ENCODE measurements at places on chromosomes 12 and 14.

DNA sequence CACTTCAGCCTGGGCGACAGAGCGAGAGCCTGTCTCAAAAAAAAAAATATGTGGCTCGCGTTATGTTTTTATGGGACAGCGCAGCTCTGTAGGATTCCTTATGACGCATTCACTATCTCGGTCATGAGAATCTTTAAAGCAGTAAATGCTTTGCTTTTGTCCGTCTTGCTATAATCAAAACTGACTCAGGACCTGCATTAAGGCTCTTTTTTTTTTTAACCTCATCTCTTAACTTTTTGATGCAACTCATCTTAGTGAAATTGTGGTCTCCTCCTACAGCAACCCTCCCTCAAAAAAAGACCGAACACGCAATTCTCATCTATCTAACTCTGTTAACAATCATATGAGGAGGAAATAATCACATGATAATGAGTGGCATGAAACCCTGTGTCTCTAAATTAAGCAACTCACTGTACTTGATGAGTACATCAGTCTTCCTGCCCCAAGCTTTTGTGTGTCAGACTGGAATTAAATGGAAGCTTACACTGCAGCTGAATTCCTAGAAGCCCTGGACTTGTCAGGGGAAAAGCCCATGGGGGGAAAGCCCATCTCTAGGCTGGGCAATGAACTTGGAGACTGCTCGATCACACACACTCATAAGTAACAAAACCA lies 4.3 kb downstream of the P2RX4 start:
- no peak for DNase-seq

DNA sequence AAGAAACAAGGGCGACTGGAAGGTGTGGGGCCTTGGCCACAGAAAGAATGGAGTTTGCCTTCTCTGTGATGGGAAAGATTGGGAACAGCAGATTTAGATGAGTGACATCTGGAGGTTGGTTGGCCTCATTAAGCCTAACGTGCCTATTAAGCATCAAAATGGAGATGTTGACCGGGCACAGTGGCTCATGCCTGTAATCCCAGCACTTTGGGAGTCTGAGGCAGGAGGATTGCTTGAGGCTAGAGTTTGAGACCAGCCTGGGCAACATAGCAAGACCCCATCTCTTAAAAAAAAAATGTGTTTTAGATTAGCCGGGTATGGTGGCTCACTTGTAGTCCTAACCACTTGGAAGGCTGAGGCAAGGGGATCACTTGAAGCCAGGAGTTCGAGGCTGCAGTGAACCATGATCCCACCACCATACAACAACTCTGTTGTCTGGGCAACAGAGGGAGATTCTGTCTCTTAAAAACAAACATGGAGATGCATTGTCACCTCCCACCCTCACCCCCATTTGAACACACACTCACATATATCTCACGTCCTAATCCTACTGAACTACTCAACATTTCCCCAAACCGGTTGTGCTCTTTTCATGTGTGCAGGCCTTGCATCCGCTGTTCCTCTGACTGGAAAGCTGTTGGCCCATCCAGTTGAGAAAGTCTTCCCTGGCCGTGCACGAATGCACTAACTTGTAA lies 172.1 kb downstream of the ETV6 start:
- no peak for DNase-seq

DNA sequence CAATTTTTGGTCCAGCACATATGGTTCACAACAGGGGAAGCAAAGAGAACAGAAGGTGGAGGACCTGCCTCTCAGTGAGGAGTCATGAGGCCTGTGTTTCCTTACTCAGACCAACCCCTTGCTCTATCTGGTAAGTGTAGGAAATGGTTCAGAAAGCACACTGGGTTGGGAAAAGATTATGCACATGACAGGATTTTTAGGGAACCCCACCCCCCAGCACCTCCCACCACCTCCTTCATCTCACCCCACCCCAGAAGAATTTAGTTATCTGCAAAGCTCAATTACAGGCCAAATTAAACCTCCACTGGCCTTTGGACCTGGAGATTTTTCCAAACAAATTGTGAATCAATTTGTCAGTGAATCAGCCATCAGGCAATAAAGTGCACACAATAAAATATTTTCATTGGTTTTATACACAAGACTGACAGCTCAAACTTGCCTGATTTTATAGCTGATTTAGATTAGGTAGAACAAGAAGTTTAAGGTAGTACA lies 132.8 kb downstream of the DACT1 start:
- DNase-seq: no peak

GRCh38 chr12:75864161-75864560 lies 167.4 kb downstream of the PHLDA1 start:
- no peak for DNase-seq

DNA sequence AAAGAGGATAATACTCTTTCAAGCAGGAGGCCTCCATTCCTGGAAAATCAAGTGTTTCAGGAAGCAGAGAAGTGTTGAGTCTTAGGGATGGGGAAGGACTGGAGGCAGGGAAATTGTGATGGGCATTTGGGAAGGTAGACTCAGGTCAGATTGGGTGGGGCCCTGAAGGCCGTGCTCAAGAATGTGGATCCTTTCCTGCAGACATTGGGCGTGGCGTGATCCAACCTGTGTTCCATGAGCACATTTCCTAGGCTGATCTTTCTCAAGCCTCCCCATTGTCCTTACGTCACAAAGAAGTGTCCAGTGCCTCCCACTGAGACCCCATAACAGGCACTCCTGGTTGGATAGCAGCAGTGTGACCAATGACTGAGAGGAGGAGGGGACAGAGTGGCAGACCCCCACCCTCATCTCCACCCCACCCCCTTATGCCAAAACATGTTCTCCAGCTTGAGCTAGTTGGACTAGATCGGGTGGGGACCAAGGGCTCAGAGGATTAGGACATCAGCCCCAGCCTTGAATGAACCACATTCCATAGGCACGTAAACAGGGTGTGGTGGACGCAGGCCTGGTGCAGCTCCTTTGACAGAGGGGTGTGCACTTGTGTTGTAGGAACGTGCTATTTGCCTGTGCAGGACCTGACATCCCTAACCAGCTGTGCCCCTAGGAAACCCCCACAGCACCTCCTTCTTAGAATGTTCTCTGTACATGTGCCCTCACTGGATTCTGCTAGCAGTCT lies 76.8 kb downstream of the TTC9 start:
- DNase-seq: no peak

All from SW 1271 (cell line).